ENCODE measurements at places on chromosomes 4 and X.
A peak's percentile ranks its signal among the peaks of the same experiment; 100 is the strongest.

GRCh38 chr4:126939401-126939800 lies 693.4 kb upstream of the INTU start:
- peak; percentile 88 for DNase-seq

- DNase-seq, result no peak
These were observed at the start of gene PPBP for GRCh38 chr4:73988061-73988460. PPBP (minus strand) TSS chr4:73988190; CDS start chr4:73988103, 87 bp downstream.

GRCh38 chr4:127920521-127920920 lies 39.8 kb downstream of the PLK4 start:
- DNase-seq, result no peak

DNA sequence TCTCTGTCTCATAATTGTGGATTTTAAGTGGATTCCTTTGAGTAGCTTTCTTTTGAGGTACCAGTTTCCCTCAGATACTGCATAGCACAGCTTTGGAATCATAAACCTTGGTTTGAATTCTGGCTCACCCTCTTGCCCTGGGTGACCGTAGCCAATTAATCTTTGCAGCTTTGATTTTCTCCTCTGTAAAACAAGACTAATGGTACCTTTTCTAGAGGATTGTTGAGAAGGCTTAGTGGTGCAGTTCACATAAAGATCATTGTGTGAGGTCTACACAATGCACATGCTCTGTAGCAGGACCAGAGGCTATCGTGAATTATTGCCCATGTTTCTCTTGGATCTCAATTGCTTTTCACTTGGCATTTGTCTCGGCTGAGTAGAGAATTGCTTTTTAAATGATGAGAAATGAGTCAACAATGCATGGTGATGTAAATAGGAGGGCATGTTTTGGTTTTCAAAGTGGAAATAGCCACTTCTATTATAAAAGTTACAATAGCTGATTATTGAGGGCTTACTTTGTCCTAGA lies 47.9 kb downstream of the TMEM131L start:
- peak; percentile 85 for DNase-seq

DNA sequence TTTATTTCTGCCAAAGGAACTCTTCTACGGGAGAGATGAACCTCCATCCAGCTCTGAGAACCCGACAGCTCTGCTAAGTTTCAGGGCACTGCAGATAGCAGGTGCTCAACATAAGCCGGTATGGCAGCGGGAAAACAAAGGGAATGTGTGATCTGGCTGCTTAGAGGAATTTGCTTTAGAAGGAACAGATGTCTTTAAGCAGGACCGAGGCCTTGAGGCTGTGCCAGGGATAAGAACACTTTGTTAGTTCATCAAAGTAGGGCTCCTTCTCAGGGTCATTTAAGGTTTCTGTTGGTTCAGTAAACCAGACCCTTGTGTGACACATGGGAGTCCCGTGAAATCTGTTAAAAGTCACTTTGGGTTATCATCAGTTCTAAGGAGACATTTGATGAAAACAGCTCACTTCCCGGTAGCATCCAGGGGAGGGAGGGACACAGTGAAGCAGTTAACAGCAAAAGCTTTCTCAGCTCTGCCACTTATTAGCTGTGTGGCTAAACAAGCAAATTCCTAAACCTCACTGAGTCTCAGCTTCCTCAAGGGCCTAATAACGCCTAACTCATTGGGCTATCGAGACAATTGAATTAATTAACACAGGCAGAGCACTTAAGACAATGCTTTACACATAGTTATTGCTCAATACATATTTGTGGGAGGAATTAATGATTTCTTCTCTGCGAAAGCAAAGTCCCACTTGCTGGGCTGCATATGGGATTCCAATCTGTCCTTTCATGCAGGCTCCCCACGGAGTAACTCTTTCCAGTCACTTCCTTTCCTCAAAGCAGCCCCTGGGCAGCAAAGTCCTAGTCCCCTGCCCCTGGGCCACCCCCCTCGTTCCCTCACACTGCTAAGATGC lies 2.9 kb upstream of the FTSJ1 start:
- DNase-seq, result peak; percentile 53

DNA sequence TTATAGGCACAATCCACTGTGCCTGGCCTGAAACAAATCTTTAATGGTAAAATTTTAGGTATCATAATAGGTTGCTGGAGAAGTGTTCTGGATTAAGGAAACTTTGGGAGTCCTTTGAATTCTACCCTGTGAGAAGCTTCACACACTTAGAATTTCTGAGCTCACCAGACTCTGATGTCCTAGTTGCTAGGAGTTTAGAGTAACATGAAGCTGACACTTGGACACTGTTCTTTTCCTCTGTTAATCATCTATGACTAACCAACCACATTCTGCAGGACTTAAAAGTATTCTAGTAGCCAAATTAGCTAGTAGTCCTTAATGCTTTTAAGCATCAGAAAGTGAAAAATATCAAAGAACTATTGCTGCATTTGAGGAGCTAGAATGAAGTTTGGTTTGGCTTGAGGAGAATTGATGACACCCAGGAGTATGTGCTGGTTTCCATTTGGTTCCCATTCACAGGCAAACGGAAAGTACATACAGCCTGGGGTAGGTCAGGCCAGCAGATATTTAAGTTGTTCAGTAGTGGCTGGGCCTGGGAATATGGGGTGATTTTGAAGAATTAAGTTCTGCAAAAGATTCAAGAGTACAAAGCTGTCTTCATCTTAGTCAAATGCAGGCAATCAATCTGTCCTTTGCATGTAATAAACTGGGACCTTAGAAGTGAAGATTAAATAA lies 38.8 kb upstream of the IGFBP7 start:
- DNase-seq, result peak; percentile 74

DNA sequence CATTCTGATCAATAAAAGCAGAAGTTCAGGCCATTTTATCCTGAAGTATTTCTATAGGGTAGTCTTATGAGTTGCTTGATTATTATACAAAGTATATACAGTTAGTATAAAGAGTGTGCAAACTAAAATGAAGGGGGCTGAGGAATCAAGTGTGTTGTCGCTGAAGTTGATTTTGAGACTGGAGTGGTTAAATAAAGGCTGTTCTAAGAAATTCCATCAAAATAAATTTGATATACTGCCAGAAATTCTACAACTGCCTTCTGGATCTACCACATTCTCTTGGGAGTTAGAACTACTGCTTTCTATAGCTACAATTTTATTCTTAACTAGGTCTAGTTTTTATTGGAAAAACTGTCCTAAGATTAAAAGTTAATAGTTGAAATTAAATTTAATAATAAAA lies 12.4 kb downstream of the EDNRA start:
- peak; percentile 66 for DNase-seq

DNA sequence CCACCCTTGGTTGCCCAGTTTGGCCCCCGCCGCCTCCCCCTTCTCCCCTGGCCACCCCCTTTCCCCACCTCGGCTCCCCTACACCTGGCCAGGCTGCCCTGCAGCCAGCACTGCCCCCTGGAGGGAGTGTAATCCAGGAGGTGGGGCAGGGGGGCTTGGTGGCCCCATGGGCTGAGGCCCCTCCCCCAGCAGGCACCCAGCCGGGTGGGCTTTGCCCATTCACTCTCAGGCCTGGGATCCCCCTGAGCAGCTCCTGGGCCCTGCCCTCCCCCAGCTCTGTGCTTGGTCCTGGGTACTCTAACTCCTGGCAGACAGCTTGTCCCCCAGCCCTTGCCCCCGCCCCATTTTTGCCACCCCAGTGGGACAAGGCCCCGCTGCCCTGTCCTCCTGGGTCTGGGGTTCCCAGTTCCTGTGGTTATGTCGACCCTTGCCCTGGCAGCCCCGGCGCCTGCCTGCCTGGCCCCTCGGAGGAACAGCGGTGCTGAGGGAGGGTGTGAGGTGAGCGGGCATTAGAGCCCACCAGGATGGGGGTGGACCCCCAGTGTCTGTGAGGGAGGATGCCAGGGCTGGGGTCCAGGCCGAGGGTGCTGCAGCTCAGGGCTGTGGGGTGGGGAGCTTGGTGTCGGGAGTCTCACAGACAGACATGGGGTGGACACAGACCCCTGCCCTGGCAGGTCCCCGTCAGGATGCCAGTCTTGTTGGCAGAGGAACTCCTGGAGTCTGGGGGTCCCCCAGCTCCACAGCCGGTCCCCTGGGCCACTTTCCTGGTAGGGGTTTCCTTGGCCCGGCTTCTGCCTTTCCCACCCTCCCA lies 10.2 kb downstream of the NAT8L start:
- DNase-seq, result no peak

GRCh38 chr4:128862608-128863311 lies 53.3 kb downstream of the JADE1 start:
- no peak for DNase-seq

GRCh38 chr4:40369437-40370274 lies 34.5 kb downstream of the CHRNA9 start:
- no peak for DNase-seq

- DNase-seq, result no peak
These were observed 92.0 kb upstream of the STS start for GRCh38 chrX:7055386-7056137.

DNA sequence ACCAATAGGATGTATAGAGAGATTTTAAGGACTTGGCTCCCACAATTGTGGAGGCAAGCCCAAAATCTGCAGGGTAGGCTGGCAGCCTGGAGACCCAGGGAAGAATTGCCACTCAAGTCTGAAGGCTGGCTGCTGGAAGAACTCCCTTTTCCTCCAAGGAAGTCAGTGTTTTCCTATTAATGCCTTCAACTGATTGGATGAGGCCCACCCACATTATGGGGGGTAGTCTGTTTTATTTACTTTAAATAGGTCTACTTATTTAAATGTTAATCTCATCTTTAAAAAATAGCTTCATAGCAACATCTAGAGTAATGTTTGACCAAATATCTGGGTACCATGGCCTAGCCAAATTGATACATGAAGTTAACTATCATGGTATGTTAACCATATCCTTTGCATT lies 18.7 kb downstream of the LSM6 start:
- DNase-seq, result no peak

- peak; percentile 11 for DNase-seq
These were observed 119.9 kb downstream of the ANK2 start for GRCh38 chr4:113169368-113169767.

DNA sequence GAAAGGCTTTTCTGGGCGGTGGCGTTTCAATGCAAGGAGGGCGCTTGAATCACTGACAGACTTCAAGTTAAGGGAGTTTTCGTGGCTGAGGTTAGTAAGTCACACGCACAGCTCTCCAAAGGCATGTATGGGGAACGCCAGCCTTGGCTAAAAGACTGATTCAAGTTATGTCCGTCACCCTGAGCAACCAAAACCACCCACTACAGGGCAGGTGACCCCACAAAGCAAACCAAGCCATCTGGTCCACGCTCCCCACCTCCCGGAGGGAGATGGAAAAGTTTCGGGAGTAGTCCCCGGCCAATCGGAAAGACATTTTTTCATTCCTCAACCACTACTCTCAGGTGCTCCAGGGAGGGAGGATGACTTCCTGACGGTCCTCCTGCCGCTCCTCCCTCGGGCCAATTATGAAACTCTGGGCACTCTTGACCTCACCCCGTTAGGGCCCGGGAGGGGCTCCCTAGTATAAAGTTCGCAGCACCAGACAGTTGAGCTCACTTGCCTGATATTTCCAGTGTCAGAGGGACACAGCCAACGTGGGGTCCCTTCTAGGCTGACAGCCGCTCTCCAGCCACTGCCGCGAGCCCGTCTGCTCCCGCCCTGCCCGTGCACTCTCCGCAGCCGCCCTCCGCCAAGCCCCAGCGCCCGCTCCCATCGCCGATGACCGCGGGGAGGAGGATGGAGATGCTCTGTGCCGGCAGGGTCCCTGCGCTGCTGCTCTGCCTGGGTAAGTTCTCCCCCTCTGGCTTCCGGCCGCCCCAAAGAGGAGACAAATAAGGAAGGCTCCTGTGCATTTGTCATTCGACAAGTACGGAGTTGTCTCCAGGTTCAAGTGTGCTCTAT lies at the start of gene EREG:
Gene EREG (plus strand): TSS at position 494 of the 840 bp plus-strand sequence. CDS start 164 bp downstream, at position 658.
- peak; percentile 26 for DNase-seq

- DNase-seq, result peak; percentile 1
These were observed 275.3 kb upstream of the FGF13 start for GRCh38 chrX:138986866-138987265.

GRCh38 chr4:44616621-44617020 lies 34.8 kb downstream of the YIPF7 start:
- no peak for DNase-seq

DNA sequence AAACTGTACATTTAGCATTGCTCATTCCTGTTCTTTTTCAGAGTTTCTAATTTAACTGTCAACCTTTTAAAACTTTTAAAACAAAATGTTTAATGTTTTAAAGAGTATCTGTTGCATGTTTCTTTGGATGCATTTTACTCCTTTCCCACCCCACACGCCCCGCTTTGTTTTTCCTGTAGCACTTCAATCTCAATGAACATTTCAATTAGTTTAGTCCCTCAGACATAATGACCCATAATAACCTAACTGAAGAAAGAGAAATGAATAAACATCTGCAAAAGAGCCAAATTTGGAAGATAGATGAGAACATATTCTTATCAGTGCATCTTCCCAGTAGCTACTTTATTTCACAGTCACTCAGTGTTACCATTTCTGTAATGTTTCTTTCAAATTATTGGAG lies 7.5 kb downstream of the PCDH10 start:
- no peak for DNase-seq

DNA sequence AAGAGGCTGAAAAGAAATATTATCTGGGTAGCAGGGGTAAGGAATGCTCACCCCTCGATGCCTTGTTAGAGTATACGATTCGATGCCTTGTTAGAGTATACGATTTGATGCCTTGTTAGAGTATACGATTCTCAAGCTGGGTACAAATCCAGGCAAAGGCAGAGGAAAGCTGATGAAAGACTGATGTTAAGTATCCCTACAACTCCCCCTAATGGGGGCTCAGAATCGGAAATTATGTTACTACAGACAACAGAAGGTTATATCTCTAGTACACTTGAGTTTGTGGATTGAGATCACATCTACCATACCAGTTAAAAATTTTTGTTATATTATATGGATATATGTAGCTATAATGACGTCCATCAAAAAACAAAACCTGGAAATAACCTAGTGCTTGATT lies 4.8 kb downstream of the LRRC66 start:
- peak; percentile 25 for DNase-seq

- DNase-seq, result no peak
These were observed 8.7 kb downstream of the FABP2 start for GRCh38 chr4:119313237-119313636.

DNA sequence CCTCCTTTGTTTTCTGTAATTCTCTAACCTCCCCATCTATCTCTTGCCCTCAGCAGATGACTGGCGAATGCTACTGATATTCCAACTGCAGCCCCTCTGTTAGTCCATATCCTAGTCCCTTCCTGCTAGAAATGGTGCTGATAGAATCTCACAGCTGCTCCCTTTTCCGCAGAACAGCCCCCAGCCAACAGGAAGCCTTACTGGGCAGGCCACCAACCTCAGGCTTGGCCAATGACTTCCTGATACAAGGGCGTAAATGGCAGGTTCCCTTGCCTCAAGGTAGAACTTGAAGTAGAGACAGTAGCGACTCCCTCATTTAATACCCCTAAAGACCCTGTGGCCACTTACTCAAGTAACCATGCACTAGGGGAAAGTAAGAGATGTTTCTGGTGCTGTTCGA lies 26.7 kb upstream of the SLC2A9 start:
- DNase-seq, result no peak

GRCh38 chrX:97039363-97040029 lies 155.8 kb downstream of the RPA4 start:
- peak; percentile 27 for DNase-seq

Measured in fibroblast of skin of scalp (primary cell).